ENCODE measurements at places on chromosomes 2 and 18.

DNA sequence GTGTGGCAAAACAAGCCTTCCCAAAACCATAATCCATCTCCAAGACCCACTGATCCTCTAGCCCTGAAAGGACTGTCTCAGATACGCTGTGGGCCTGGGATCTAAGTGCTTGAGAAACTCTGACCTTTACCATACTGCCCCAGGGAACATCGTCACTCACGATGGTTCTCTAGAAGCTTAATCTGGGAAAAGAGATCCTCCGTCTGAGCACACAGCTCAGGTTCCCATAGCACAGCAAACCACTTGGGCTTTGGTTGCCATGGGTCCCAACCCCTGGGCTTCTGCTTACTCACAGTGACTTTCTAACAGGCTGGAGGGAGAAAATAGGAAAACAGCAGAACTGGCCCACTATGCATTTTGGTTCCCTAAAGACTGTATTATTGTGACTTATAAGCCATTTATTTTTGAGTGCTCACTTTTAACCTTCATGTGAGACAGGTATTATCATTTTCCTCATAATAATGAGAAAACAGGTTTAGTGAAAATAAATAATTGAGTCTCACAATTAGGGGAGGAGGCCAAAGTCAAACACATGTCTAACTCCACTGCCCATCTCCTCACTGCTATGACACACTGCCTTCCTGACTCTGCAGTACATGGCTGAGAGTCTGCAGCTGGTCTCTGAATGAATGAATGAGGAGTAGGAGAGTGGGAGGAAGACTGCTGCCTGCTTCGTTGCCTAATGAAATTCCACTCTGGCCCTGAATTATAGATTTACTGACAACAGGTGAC, 46.7 kb downstream of the REEP1 start:
- DNase-seq: no peak

DNA sequence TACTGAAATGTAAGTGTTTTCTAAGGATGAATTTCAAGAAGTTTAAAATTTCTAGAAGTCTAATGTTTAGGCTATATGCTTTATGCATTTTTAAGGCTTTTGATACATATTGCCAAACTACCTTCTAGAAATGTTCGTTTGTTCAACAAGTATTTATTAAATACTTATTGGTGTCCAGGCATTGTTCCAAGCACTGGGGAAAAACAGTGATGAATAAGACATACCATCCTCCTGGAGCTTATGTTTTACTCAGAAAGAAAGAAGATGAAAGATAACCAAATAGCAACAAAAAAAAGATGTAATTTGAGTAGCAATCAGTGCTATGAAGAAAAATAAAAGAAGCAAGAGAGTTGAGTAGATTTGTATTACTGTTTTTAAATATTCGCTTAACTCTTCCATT, 692.9 kb downstream of the SLC4A3 start:
- no peak for DNase-seq

GRCh38 chr2:227474410-227474809, 2.5 kb downstream of the AGFG1 start:
- no peak for DNase-seq

DNA sequence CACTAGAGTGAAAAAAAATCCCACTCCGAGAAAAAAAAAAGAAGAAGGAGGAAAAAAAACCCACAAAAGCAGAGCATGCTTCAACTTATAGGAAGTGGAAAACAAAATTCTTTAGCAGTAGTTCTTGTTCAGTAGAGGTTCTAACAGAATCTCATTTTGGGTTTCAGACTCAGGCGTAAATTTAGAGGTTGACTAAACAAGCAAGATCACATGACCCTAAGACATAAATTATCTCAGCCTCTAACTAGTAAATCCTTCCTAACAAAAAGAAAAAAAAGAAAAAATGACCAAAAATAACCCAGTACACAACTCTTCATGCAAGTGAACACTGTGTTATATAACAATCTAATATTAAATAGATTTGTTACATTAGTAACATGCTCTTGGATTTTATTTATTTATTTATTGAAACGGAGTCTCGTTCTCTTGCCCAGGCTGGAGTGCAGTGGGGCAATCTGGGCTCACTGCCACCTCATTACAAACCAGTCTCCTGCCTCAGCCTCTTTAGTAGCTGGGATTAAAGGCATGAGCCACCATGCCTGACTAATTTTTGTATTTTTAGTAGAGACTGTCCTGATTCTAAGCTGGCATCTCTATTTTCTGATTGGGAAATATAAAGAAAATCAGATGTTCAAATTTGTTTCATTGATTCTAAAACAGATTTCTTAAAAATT, 35.4 kb downstream of the PPP4R3B start:
- no peak for DNase-seq

DNA sequence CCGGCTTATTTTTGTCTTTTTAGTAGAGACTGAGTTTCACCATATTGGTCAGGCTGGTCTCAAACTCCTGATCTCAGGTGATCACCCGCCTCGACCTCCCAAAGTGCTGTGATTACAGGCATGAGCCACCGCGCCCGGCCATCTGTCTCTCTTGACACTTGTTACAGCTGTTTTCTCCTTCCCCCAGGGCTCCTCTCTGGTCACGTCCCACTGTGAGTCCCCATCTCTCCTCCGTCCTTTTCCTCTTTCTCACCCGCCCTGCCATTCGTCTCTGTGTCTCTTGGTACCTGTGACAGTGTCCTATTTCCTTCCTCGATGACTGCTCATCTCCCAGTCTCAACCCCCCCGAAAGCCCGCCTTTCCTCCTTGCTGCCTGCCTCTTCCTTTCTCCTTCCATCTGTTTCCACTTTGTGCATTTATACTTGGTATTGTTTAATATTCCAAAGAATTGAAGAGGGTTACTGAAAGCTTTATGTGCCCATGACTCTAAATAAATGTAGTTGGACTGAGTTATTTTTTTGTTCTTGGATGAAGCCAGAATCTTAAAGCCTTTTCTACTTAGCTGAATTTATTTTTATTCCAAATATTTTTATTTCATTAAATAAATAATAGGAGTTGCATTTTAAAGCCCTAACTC, 241.5 kb downstream of the SH3RF3 start:
- DNase-seq: no peak

DNA sequence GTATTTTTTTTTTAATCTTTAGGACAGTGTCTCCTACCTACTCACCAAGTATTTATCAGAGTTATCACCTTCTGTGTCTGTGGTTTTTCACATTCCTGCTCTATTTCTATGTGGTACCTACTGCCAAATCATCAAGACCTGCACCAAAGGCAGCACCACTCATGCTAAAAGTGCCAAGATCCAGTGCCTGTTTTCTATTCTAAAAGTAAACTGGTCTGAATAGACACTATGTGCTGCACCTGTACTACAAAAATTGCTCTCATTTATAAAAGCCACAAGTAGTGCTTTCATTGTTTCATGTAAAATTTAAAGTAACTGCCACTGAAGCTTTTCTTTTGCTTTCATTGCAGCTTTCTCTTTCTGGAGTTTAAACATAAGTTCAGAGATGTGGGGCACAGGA, 103.9 kb upstream of the GULP1 start:
- DNase-seq: no peak

- no peak for DNase-seq
Observed at GRCh38 chr18:60082790-60083189, 183.0 kb downstream of the PMAIP1 start.

DNA sequence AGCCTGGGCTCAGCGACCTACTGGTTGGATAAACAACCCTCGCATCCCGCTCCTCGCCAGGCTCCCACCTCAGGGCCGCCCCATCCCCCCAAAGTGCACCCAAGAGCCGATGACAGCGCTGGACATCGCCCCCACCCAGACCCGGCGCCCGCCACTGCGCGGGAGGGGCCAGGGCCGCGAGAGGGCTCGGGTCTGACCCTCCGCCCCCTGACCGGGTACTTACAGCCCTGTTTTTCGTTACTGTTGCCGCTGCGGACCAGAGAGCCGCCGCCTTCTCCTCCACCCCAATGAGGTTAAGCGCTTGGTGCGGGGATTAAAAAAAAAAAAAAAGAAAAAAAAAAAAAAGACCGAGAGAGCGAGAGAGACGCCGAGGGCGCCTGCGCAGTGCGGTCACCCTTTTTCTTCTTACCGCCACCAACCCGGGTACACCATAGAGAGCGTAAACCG, at the start of gene CLASP1:
Gene CLASP1 (minus strand): TSS at position 314 of the 447 bp plus-strand sequence. CDS start 43,567 bp downstream, outside the sequence.
- no peak for DNase-seq

DNA sequence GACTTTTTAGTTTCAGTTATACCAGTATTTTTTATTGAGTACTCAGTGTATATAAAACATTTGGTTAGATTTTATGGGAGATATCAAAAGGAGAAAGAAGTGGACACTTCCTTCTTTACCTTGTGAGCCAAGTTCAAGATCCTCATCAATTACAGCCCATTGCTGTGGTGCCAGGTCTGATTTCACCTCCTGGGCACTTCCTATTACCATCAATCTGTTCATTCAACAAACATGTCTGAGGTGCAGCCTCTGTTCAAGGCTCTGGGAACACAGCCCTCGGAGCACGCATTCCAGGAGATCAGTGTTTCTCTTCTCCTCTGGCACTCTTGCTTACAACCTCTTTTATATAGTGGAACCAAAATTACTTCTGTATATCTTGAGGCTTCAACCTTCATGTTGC, 171.4 kb upstream of the ALPP start:
- no peak for DNase-seq

DNA sequence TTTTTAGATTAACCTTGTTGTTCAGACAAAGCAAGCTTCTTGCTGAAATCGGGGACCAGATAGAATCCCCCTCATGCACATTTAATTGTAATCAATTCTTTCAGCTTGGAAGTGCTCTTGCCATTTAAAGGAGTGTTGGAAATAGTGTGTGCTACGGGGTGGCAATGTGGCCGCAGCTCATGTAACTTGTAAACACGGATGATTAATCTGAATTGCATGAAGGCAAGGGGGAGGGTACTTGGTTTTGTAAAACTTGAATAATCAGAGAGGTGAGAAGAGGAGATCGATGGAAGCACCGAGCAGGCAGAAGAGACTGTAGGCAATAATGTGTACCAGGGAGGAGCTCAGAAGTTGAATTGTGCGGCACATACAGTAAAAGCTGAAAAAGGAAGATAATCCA, 273.5 kb downstream of the PTGR3 start:
- DNase-seq: no peak

DNA sequence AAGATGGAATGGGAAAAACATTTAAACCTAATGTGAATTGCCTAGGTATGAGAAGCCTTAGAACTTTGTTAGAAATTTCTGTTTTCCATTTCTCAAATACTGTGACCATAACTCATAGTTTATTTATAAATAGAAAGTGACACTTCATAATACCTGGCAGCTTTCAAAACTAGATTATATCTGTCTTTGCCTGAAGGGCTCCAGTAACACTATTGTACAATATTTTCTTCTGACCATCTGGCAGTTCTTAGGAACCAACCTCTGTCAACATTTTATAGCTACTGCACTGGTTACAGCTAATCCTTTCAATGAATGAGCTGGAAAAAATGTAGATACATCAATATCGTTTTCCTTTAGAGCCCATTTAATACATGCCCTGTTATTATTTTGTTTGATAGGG, 237.4 kb downstream of the CAMKMT start:
- DNase-seq: no peak

GRCh38 chr18:59354731-59355130, 4.3 kb downstream of the LMAN1 start:
- DNase-seq: no peak

DNA sequence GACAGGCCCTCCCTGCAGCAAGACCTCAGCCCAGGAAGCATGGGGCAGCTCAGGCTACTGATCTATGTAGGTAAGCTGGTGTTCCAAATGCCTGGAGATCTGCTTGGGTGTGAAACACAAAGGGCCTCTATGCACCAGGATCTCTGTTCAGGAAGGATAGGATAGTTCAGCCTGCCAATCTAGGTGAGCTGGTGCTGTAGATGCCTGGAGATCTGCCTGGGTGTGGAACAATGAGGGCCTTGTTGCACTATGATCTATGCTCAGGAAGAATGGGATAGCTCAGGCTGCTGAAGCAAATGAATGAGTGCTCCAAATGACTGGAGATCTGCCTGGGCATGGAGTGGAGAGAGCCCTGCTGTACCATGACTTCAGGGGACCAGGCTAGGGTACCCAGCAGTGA, 48.9 kb upstream of the MYL1 start:
- no peak for DNase-seq

GRCh38 chr2:144227427-144228105, 292.4 kb downstream of the ZEB2 start:
- DNase-seq: no peak

DNA sequence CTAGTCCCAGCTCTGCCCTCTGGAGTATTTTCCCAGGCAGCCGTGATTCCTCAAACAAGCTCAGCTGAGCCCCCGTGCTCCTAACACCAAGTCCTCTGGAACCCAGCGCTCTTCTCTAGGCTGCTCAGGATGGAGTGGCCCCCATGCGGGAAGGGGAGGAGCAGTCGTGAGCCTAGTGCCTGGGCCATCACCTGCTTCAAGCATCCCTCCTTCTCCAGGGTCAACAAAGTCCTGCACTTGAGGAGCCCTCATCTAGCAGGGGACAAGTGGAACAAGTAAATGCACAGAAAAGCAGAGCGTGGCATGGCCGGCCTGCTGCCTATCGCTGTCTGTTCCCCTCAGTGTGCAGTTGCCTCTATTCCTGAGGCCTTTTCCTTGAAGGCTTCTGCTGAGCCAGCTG, 168.6 kb downstream of the INHBB start:
- DNase-seq: no peak

DNA sequence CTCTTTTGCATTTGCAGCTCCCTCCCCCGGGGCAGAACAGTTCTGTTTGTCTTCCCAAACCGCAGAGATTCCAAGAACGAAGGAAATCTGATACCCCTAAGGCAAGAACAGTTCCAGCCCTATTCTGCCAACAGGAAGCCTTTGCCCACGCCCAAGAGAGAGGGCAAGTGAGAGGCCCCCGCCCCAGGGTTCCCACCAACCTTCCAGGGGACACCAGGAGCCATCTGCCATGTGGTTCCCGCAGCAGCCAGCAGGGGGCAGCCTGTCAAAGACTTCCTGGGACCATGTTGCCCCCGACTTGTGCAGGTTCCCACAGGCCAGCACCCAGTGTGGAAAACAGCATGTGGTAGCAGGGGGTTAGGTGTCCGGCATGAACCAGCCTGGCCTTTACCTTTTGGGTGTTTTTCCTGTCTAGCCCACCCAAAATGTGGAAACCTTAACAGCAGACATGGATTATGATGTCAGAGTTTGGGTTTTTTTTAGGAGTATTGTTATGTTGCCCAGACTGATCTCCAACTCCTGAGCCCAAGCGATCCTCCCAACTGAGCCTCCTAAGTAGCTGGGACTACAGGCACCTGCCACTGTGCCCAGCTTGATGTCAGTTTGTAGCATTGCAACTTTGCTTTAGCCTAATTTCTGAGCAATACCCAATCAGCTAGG, 21.7 kb upstream of the EFHD1 start:
- peak; percentile 62 for DNase-seq

DNA sequence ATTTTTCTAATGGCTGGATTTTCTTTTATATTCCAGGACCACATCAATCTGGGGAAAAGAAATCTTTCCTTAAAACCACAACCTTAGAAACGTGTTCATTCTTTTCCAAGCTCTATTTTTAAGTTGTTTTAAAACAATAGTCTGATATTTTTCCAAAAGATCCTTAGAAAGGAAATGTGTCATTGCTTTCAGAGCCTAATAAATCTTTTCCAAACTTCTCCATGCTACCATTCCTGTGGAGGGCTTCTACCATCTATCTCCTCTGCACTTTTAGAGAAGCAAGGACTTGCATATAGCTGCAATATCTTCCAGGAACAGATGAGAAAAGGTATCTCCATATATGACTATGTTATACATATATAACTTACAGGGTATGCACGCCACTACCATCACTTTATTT, 21.2 kb downstream of the WDFY1 start:
- no peak for DNase-seq

Measured in activated CD4-positive, alpha-beta T cell treated with anti-CD3 and anti-CD28 coated beads, Interleukin-2, amount 50 U/mL, for 24 hours (primary cell).